GM20000 (cell line): ENCODE measurements at places on chromosomes 12 and 14.

DNA sequence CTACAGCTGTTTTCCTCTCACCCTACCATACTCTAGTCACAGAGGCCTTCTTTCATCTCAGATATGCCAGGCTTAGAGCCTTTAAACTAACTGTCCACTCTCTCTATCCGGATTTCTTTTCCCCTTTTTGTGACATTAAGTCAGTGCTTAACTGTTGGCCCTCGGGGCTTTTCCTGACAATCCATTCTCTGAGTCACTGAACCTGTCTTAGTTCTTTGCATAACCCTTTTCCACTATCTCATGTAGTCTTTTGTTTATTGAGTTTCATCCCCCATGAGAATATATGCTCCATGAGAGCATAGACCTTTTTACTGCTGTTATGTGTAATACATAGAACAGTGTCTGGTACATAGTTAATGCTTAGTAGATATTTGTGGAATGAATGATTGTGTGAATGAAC lies 68.7 kb downstream of the PLEKHA5 start:
- no peak for DNase-seq

DNA sequence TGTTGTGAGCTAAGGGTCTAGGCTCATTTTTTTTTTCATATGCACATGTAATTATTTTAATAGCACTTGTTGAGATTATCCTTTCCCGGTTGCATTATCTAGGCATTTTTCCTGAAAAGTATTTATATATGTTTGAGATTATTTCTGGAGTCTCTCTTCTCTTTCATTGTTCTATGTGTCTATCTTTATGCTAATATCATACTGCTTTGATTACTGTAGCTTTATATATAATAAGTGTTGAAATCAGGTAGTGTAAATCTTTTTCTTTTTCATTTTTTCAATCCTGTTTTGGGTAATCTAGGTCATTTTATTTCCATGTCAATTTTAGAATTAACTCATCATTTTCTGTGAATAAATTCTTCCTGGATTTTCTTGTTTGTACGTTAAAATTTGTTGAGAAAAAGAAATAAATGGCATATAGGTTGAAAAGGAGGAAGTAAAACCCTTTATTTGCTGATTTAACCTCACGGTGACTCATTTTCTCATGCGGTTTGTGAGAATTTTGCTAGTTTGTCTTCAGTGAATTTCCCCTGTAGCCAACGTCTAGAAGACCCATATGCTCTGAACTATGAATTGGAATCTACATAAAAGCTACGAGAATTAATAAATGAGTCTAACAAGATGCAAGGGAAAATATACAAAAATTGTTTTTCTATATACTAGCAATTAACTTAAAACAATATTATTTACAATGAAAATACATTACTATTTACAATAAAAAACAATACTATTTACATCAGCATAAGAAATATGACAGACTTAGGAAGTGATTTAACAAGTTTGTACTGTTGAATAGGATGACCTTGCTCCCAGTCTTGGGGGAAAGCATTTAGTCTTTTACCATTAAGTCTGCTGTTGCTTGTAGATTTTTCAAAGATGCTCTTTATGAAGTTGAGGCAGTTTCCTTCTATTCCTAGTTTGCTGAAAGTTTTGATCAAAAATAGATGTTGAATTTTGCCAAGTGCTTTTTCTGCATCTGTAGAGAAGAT lies 105.0 kb downstream of the SNAPC1 start:
- DNase-seq: peak; percentile 68

DNA sequence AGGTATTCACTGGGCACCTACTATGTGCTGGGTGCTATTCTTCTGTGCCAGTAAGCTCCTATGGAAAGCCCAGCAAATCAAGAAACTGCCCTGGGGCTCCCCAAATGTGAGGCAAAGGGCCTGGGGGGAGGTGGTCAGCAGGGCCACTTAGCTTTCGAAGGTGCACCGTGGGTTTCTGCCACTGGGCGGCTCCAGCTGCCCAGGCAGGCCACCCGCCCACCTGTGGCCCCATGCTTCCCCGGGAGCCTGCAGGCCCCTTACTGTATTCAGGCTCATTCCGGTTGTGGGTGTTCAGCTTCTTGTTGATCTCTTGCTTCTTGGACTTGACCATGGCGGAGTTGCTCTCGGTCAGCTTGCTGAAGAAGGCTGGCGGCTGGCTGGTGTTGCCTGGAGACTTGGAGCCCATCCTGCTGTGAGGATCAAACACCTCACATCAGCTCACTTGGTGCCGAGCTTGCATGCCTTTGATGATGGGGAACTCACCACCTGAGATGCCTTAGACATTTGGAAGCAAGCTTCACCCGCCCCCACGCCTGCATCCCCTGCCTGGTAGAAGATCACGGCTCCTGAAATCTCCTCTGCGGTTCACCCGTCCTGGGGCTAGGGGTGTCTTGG lies 37.3 kb downstream of the RFLNA start:
- DNase-seq: no peak

DNA sequence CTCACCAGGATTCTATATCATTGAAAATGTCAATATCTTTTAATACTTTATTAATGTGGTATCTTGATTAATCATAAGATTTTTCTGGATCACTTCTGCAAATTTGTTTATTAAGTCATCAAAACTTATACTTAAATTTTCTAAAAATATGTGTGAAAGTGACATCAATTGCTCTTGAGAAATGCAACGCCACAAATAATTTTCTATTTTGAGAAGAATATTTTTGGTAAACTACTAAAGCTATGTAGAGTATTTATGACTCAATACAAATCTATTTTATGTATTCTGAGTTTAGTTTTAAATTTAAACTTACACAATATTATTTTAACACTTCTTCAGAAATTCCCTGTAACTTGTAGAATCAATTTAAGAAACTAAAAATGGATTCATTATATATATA lies 263.3 kb downstream of the RASSF9 start:
- no peak for DNase-seq

DNA sequence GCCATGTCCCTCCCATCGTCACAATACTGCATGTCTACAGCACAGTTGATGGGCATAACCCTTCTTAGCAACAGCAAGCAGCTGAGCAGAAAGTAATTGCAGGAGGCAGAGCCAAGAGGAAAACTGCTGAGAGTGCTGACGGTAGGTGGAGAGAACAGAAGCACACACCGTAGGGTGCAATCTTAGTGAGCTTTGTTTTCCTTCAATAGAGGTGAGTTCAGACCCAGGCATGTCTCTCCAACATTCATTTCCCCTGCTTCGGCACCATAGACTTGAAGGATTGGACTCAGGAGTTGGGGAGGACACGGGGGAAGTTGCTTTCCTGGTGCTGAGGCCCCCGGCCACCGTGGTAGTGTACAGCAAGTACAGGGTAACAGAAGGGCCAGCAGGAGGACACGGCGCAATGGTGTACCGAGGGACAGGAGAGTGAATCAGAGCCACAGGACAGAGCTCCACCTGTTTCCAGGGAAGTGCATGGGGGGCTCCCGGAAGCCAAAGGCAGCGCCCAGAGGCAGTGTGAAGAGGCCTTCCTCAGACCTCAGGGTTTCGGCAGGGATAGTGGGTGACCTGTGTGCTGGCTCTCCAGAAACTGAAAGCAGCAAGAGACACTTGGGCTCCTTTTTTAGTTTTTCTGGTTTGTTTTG lies 36.3 kb upstream of the SINHCAF start:
- DNase-seq: no peak

DNA sequence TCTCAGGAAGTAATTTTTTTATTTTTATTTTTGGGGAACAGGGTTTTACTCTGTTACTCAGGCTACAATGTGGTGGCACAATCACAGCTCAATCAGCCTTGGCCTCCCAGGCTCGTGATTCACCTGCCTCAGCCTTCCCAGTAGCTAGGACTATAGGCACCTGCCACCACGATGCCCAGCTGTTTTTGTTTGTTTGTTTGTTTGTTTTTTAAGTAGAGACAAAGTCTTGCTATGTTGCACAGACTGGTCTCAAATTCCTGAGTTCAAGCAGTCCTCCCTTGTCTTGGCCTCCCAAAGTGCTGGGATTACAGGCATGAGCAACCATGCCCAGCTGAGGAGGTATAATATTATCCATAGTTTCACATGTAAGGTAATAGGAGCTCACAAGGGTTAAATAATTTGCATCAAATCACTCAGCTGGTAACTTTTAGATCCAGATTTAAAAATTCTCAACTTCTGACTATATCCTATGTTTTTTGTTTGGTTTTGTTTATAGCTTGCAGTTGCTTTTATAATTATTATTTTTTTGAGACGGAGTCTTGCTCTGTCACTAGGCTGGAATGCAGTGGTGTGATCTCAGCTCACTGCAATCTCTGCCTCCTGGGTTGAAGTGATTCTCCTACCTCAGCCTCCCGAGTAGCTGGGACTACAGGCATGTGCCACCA lies 629.3 kb downstream of the DIO2 start:
- DNase-seq: no peak

GRCh38 chr12:132909030-132909368 lies 21.6 kb upstream of the CHFR start:
- no peak for DNase-seq

- DNase-seq: no peak
Observed at GRCh38 chr14:21038441-21039422, 3.4 kb upstream of the RNASE7 start.

GRCh38 chr14:29453045-29453444 lies 474.6 kb downstream of the PRKD1 start:
- no peak for DNase-seq

DNA sequence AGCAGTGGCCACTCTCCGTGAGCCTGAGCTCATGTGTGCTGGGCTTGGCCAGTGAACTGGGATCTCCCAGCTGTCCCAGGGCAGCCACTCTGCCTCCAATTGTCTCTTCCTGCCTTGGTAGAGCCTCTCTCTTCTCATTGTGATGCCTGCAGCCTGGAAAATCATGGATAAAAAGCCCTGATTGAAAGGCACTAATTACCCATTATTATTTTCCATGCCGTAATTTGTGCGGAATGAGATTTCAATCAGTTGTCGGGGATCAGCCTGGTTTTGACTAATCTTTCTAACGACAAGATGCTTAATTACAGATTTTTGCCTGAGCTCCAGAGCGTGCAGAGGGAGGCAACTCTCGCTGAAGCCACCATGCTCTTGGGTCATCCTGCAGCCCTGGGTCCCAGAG lies 52.7 kb downstream of the ESRRB start:
- no peak for DNase-seq

DNA sequence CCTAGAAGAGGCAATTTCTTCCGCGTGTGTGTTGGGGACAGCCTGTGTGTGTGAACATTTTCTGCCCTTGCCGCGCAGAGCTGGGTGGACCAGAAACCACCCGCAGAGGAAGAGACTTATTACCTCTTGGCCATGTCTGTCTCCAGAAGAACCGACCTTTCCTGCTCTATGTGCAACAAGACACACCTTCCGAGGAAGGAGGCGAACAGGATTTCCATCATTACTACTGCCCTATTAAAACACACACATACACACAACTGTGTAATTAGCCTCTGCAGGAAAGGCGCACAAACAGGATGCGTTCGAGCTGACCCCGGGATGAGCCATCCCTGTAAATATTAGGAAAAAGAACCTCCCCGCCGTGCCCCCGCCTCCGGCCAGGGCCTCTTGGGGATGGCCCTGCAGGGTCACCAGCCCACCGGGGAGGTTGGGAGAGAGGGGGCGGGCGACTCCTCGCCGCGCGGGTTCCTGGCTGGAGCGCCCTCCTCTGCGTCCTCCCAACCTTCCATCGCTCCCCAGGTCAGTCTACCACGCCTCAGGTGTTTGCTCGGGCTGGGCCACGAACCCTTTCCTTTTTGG lies 484 bp upstream of the PRKCH start:
- DNase-seq: no peak

DNA sequence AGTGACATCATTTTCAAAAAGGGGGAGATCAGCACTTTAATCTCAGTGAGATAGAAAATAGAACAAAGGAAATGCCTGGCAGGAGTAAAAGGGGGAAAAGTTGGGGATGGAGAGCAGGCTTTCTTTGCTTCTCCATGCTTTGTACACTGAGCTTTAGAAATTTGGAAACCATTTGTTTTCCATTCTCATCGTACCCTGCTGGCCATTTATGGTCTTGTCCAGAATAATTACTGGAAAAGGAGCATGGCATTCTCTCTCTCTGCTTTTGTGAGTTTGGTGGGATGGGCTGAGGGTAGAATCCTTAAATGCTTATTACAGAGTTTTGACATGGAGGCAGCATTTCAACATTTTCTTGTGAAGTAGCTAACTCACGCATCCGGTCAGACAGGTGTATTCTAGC lies 104.4 kb upstream of the FLRT2 start:
- no peak for DNase-seq

- peak; percentile 41 for DNase-seq
Observed at GRCh38 chr12:13046964-13047363, 2.8 kb downstream of the FAM234B start.

- no peak for DNase-seq
Observed at GRCh38 chr12:3077572-3078081, 448 bp downstream of the TSPAN9 start.

GRCh38 chr14:52244328-52244727 lies 23.2 kb upstream of the PTGDR start:
- DNase-seq: no peak

DNA sequence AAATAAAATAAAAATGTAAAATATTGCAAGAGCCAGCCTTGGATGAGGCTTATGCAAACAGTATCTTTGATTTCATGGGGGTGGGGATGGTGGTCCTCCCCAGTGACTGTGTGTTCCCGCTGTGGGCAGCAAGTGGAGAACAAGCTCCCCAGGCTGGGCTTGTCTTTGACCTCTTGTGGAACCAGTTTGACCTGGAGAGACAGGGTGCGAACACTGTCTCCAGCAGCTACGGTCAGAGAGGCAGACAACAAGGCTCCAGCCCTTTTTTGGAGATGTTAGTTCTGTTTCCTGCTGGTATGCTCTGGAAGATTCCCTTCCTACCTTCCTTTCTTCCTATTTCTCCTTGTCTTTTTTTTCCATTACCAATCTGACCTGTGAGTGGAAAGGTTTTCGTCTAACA lies 21.8 kb upstream of the WSCD2 start:
- DNase-seq: no peak
